Activated T-helper 2 cell treated with anti-CD3 and anti-CD28 coated beads, Interferon-gamma antibody, Interleukin-2, Interleukin-4, amounts not matched to agents 10 μg/mL and 5 μg/mL and 100 μg/mL, durations not matched to agents 14 hours and 24 hours and 36 hours (primary cell): ENCODE measurements at places on chromosomes 5 and 9. TPM values are rescaled to one million over a fixed set of nuclear protein-coding genes. Genes with fewer than 3 reads are reported as not detected.
A peak's percentile ranks its signal among the peaks of the same experiment; 100 is the strongest.

GRCh38 chr9:95092262-95093072 lies 225.0 kb downstream of the FANCC start:
- H3K27ac ChIP-seq, result no peak overlapping the region
- H3K4me1 ChIP-seq, result peaks cover 7% of the 10 kb centered on the region
- H3K4me3 ChIP-seq, result no peak overlapping the region
- no peaks in the 10 kb centered on the region for H3K27me3 ChIP-seq
- H3K36me3 ChIP-seq, result peaks cover 3% of the 10 kb centered on the region

- no peak for DNase-seq
- no peaks in the 10 kb centered on the region for H3K36me3 ChIP-seq
- no peak overlapping the region for H3K27ac ChIP-seq
- H3K27me3 ChIP-seq, result peaks cover 5% of the 10 kb centered on the region
- H3K4me3 ChIP-seq, result peak overlapping the region; percentile 17
- H3K4me1 ChIP-seq, result peaks cover 21% of the 10 kb centered on the region
These were observed 21.7 kb downstream of the CXXC5 start for GRCh38 chr5:139669662-139670368.

DNA sequence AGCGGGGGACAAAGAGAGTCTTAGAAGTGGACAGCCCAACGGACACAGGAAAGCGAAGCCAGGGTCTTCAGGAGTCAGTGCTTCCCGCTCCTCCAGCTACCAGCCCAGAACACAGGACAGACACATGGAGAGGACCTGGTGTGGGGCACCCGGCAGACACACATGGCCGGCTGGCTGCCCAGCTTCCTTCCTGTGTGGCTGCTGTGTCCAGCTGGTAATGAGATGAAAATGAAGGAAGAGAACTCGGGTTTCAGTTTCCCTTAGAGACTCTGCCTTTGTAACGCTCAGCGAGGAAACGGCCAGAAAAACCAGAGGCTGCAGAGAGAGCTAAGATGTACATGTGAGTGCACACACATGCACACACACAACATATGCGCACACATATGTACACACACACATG lies 87.5 kb downstream of the SECISBP2 start:
- no peak overlapping the region for H3K4me3 ChIP-seq
- H3K4me1 ChIP-seq, result peaks cover 51% of the 10 kb centered on the region
- peaks cover 99% of the 10 kb centered on the region for H3K36me3 ChIP-seq
- no peaks in the 10 kb centered on the region for H3K27me3 ChIP-seq
- DNase-seq, result no peak

- no peaks in the 10 kb centered on the region for H3K4me1 ChIP-seq
- H3K4me3 ChIP-seq, result no peak overlapping the region
- DNase-seq, result no peak
- H3K36me3 ChIP-seq, result no peaks in the 10 kb centered on the region
These were observed 49.5 kb upstream of the TYRP1 start for GRCh38 chr9:12643686-12644085.

GRCh38 chr9:88747768-88748167 lies 212.8 kb downstream of the NXNL2 start:
- no peaks in the 10 kb centered on the region for H3K4me1 ChIP-seq
- H3K27me3 ChIP-seq, result peaks cover 6% of the 10 kb centered on the region
- no peak overlapping the region for H3K27ac ChIP-seq
- no peaks in the 10 kb centered on the region for H3K36me3 ChIP-seq
- H3K4me3 ChIP-seq, result no peak overlapping the region

GRCh38 chr5:100165309-100165708 lies 369.9 kb upstream of the FAM174A start:
- H3K36me3 ChIP-seq, result no peaks in the 10 kb centered on the region
- no peaks in the 10 kb centered on the region for H3K4me1 ChIP-seq
- no peak overlapping the region for H3K27ac ChIP-seq

MAPKAP1 gene
- total RNA-seq, result 77.9 and 83.8 TPM in 2 replicates

GRCh38 chr5:141846031-141846430 lies 32.2 kb downstream of the PCDH1 start:
- no peak overlapping the region for H3K4me3 ChIP-seq
- H3K4me1 ChIP-seq, result peaks cover 14% of the 10 kb centered on the region

DNA sequence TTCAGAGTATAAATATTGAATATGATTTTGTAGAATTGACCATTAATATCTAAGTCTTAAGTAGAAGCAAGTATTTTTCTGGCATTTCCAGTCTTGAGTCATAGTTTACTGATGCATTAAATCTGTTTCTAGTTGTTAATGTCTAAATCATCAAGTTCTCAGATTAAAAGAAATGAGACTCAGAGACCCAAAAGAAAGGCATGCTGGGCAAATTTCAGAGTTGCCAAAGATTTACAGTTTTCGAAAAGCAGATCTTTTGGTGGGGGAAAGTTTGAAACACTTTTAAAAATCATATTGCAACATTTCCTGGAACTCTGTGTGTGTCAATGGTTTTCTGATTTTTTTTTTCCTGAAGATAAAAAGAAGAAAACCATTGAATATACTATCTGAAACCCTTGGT lies 60.9 kb downstream of the ANKRD55 start:
- H3K27ac ChIP-seq, result no peak overlapping the region
- H3K36me3 ChIP-seq, result no peaks in the 10 kb centered on the region
- DNase-seq, result no peak
- no peak overlapping the region for H3K4me3 ChIP-seq
- peaks cover 34% of the 10 kb centered on the region for H3K4me1 ChIP-seq
- peaks cover 16% of the 10 kb centered on the region for H3K27me3 ChIP-seq

- peaks cover 28% of the 10 kb centered on the region for H3K36me3 ChIP-seq
- H3K27ac ChIP-seq, result no peak overlapping the region
- peaks cover 6% of the 10 kb centered on the region for H3K4me1 ChIP-seq
- DNase-seq, result no peak
- no peaks in the 10 kb centered on the region for H3K27me3 ChIP-seq
These were observed 58.0 kb downstream of the HRH2 start for GRCh38 chr5:175715627-175716522.

DNA sequence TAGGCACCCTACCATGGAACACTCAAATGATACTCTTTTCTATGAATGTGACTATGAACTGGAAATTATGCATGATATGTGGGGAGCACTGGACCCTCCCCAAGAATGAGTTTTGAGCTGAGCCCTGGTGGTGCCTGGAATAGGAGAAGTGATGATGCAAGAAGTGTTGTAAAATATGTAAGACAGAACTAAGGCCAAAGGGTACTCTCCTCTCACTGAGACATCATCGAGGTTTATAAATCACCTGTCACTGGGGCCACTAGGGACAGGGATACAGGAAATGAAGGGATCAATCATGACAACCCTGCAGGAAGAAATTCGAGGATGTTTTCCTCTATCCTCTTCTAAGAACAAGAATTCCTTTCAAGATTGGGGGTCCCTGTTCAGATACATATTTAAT lies 45.4 kb downstream of the PCSK1 start:
- no peaks in the 10 kb centered on the region for H3K4me1 ChIP-seq
- no peak for DNase-seq
- H3K27ac ChIP-seq, result no peak overlapping the region
- no peak overlapping the region for H3K4me3 ChIP-seq

DNA sequence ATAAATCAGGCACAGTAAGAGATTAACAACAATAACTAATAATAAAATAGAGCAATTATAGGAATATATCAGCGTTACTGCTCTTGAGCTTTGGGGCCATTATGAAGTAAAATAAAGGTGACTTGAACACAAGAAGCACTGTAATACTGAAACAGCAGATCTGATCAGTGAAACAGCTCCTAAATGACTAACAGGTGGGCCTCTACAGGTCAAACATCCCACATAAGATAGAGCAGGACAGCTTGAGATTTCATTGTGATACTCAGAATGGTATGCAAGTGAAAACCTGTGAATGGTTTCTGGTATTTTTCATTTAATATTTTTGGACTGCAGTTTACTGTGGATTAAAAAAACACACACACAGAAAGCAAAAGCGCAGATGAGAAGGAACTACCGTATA lies 24.0 kb upstream of the MAP3K1 start:
- no peak for DNase-seq
- peaks cover 6% of the 10 kb centered on the region for H3K4me1 ChIP-seq
- peaks cover 3% of the 10 kb centered on the region for H3K27me3 ChIP-seq
- H3K4me3 ChIP-seq, result no peak overlapping the region
- no peak overlapping the region for H3K27ac ChIP-seq

TSC1 gene
- 29.1 and 29.8 TPM in 2 replicates for total RNA-seq

GRCh38 chr9:70553707-70554673 lies 139.5 kb upstream of the KLF9 start:
- H3K27ac ChIP-seq, result no peak overlapping the region
- H3K27me3 ChIP-seq, result no peaks in the 10 kb centered on the region
- H3K4me3 ChIP-seq, result no peak overlapping the region
- peaks cover 7% of the 10 kb centered on the region for H3K4me1 ChIP-seq
- H3K36me3 ChIP-seq, result no peaks in the 10 kb centered on the region
- no peak for DNase-seq

FGFR4 gene
- total RNA-seq, result 1.1 and 1.2 TPM in 2 replicates

SPZ1 gene
- not detected in 2 replicates for total RNA-seq

GRCh38 chr5:135843571-135844337 lies 9.3 kb downstream of the SLC25A48 start:
- peaks cover 7% of the 10 kb centered on the region for H3K27me3 ChIP-seq
- no peak overlapping the region for H3K27ac ChIP-seq
- H3K4me3 ChIP-seq, result no peak overlapping the region
- DNase-seq, result no peak

GRCh38 chr5:135589152-135589551 lies 10.4 kb upstream of the CXCL14 start:
- peaks cover 2% of the 10 kb centered on the region for H3K27me3 ChIP-seq
- H3K36me3 ChIP-seq, result no peaks in the 10 kb centered on the region
- H3K4me3 ChIP-seq, result no peak overlapping the region
- H3K27ac ChIP-seq, result no peak overlapping the region
- no peaks in the 10 kb centered on the region for H3K4me1 ChIP-seq
- no peak for DNase-seq

SPATA31A3 gene
- not detected in 2 replicates for total RNA-seq

- no peak overlapping the region for H3K27ac ChIP-seq
- DNase-seq, result no peak
- no peaks in the 10 kb centered on the region for H3K36me3 ChIP-seq
These were observed 243.0 kb downstream of the PSAT1 start for GRCh38 chr9:78539904-78540303.

GRCh38 chr5:38154615-38155204 lies 103.6 kb upstream of the EGFLAM start:
- no peak overlapping the region for H3K27ac ChIP-seq
- DNase-seq, result no peak
- H3K4me3 ChIP-seq, result no peak overlapping the region
- no peaks in the 10 kb centered on the region for H3K27me3 ChIP-seq

- peaks cover 11% of the 10 kb centered on the region for H3K4me1 ChIP-seq
- DNase-seq, result no peak
- no peak overlapping the region for H3K27ac ChIP-seq
These were observed 28.8 kb downstream of the PDE8B start for GRCh38 chr5:77239126-77239741.

- peaks cover 1% of the 10 kb centered on the region for H3K4me1 ChIP-seq
- peaks cover 17% of the 10 kb centered on the region for H3K27me3 ChIP-seq
- H3K4me3 ChIP-seq, result no peak overlapping the region
- H3K27ac ChIP-seq, result no peak overlapping the region
- no peak for DNase-seq
These were observed 714.5 kb upstream of the WWC1 start for GRCh38 chr5:167576897-167577296.

PCDHGA10 gene
- total RNA-seq, result 0.21 and 0.34 TPM in 2 replicates

DNA sequence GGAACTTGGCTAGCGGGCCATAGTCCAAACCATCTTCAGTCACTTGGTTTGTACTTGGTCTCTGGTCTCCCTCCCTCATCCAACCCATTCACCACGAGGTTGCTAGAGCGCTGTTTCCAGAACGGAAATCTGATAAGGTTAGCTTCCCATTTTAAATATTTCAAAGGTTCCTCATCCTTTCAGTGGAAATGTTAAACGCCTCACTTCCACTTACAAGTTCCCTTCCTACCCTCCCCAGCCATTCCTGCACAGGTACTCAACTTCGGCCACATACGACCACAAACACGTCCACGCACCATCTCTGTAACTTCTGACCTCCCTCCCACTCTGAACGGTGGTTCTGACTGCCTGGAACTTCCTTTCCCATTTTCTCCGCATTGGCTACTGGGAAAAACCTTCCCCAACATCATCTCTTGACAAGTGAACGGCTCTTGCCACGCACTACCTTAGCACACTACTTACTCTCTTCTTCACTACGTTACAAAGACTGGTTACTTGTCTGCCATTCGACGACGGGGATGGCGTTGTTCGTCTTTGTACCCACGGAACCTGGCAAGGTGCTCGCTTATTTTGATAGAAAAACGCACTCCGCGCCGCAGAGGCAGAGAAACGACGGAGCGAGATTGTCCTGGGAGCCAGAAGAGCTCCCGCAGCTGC lies 629 bp downstream of the CCNH start:
- H3K36me3 ChIP-seq, result peaks cover 41% of the 10 kb centered on the region
- H3K4me1 ChIP-seq, result peaks cover 28% of the 10 kb centered on the region
- peaks cover 4% of the 10 kb centered on the region for H3K27me3 ChIP-seq
- peak overlapping the region; percentile 96 for H3K27ac ChIP-seq
- peak overlapping the region; percentile 99 for H3K4me3 ChIP-seq
- peak; percentile 10 for DNase-seq

IFNA13 gene
- total RNA-seq, result not detected in 2 replicates

ANGPTL2 gene
- total RNA-seq, result not detected in 2 replicates

VDAC1 gene
- 455 and 459 TPM in 2 replicates for total RNA-seq

CMYA5 gene
- total RNA-seq, result 0.11 and 0.44 TPM in 2 replicates

LCN1 gene
- not detected in 2 replicates for total RNA-seq

- no peaks in the 10 kb centered on the region for H3K27me3 ChIP-seq
- H3K4me1 ChIP-seq, result peaks cover 2% of the 10 kb centered on the region
- no peak for DNase-seq
- H3K4me3 ChIP-seq, result no peak overlapping the region
- peaks cover 25% of the 10 kb centered on the region for H3K36me3 ChIP-seq
These were observed 8.8 kb downstream of the PRXL2C start for GRCh38 chr9:96646081-96646991.

GRCh38 chr5:75331095-75332090 lies 5.6 kb upstream of the HMGCR start:
- H3K4me1 ChIP-seq, result no peaks in the 10 kb centered on the region
- no peaks in the 10 kb centered on the region for H3K36me3 ChIP-seq
- no peak overlapping the region for H3K4me3 ChIP-seq
- no peak for DNase-seq

INSL6 gene
- total RNA-seq, result not detected in 2 replicates

GRCh38 chr9:93207860-93208734 lies 24.2 kb downstream of the WNK2 start:
- DNase-seq, result no peak
- no peaks in the 10 kb centered on the region for H3K27me3 ChIP-seq
- H3K4me1 ChIP-seq, result peaks cover 1% of the 10 kb centered on the region
- H3K4me3 ChIP-seq, result no peak overlapping the region
- H3K27ac ChIP-seq, result no peak overlapping the region
